ENCODE measurements at places on chromosomes 6 and 20.

GRCh38 chr6:125717120-125717731, 32.2 kb upstream of the HEY2 start:
- DNase-seq, result no peak

DNA sequence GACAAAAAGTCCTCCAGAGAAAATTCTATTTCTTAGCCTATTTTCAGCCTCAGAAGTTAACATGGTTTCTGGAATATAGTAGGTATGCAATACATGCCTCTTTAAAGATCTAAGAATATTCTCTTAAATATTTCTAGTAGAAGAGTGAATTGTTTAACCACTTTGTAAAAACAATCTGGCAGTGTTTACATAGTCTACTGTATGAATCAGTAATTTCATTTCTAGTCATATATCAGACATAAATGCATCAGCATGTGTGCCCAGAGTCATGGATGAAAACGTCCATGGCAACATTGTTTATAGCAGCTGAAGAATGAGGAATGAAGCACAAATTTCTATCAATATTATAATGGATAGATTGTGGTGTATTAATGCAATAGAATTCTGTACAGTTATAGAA, 124.9 kb downstream of the NKAIN2 start:
- DNase-seq, result no peak

DNA sequence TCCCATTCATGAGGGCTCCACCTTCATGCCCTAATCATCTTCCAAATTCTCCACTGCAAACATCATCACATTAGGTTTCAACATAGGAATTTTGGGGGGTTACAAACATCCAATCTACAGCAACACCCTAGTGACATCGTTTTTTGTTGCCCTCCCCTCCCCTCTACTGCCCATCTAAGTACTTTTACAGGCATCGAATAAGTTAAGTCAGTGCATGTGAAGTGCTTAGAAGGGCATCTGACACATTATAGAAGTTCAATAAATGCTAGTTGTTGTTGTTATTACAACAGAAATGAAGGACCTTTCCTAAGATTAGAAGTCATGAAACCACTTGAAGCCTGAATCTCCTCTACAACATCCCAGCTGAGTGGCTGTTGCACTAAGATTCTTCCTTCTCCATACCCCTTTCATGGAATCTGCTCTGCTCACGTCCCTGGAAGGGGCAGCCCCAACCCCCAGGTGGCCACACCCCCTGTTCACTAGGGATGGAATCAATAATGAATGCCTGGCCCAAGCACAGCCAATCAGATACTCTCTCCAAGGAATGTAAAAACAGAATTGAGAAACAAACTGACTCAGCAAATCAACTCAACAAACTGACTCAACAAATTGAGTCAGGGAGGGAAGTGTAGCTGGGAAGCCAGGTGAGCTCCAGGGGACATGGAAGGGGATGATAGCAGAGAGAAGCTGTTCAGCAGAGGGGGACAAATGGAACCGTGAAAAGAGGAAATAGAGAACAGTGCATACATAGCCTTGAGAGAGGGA, 3.9 kb upstream of the LRP11 start:
- DNase-seq, result no peak

DNA sequence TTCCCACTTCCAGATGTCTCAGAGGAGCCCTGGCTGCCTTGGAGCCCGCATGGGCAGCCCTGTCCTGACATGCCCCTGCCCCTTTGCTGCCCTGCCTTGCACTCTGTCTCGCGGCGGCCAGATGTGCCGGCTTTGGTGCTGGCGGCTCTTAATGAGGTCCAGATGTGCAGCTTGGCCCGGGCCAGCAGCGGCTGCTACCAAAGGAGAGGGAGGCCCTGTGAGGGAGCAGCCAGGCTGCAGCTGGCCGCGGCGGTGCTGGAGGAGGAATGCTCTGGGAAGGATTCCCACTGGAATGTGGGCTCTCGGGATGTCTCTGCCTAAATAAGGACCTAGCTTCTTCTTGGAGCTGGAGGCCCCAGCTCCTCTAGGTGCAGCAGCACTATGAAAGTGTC, 72.4 kb downstream of the FGD2 start:
- no peak for DNase-seq

DNA sequence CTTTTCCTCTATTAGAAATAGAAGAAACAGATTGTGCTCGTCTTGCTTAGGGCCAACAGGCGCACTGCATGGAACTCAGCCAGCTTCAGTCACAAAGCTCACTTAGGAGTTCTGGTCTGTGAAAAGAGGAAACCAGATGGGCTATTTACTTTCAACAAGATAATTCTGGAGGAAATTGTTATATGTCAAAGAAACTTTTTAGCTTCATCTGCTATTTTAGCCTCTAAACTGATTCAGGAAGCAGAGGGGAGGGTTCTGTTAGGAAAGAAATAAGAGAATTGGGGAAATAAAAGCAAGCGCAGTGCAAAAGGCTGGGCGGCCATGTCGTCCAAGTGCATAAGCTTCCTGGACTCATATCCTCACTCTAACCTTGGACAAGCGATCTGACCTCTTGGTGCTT, 21.3 kb downstream of the PRKN start:
- no peak for DNase-seq

Measured in CD4-positive, alpha-beta T cell treated with Interleukin-1 beta for 1 hour (primary cell).